ENCODE measurements at places on chromosomes 1 and 21.

GRCh38 chr1:65255656-65256050 lies 53.7 kb upstream of the DNAJC6 start:
- DNase-seq: no peak

- no peak for DNase-seq
Measured at GRCh38 chr1:147551036-147551435, 9.7 kb downstream of the BCL9 start.

- no peak for DNase-seq
Measured at GRCh38 chr21:42261829-42262200, 42.9 kb downstream of the ABCG1 start.

DNA sequence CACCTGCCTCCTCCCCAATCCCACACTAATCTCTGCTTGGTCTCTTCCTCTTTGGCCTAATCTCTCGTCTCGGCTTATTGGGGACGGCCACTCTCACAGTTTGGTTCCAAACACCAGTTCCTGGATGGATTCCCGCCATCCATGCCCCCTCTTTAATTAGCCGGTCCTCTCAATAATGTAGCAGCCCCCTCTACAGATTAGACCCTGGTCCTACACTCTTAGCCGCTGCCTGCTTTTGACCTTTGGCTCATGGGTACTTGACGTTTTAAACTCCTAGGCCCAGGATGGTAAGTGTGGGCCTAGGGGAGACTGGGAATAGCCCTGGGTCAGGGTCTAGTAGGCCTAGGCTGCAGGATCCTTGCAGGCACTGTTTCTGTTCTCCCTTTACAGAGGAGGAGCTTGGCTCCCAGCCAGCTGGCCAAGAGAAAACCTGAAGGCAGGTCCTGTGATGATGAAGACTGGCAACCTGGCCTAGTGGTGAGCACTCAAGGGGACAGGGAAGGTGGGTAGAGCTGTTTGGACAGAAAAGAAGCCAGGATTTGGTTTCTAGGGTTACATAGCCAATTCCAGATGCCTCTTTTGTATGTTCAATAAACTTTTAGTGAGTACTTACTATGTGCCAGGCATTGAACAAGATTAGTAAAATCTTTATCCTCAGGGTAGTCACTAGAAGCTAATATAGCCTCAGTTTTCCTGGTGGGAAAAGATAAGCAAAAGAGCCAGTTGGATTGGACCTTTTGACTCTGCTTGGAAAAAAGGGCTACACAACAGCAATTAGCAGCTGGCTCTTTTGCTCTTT lies 758 bp downstream of the RAD54L start:
- no peak for DNase-seq

DNA sequence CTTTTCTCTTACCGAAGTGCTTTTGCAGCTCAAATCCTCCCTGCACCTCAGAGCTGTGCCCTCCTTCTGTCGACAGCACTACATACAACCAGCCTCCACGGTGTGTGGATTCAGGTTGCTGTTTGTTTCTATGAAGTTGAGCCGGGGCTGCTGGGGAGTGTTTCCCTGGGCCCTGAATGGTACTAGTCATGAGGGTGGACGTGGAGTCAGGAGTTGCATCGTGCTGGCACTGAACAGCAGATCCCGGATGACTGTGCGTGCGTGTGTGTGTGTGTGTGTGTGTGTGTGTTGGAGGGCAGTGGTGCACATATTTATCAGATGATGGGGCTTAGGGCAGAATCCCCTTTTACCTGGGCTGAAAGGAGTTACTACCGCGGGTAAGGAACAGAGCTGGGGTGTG lies 47.0 kb downstream of the ACTL8 start:
- DNase-seq: no peak

- DNase-seq: no peak
Measured at GRCh38 chr1:48229317-48229716, 6.8 kb downstream of the SLC5A9 start.

DNA sequence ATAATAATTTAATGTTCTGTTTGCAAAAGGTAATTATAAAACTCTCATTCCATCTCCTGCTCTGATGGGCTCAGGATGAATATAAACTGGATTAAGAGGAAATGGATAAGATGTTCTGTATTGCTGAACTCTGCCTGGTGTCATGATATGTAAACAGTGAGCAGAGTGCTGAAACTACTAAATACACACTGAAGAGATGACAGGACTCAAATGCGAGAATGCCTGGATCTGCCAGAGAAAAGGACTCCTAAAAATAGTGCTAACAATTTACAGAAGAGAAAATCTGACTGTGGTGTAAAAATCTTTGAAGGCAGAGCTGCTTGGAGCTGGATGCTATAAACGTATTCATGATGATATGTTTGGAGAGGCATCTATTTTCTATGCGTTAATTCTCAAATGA lies 303.2 kb downstream of the RWDD3 start:
- no peak for DNase-seq

DNA sequence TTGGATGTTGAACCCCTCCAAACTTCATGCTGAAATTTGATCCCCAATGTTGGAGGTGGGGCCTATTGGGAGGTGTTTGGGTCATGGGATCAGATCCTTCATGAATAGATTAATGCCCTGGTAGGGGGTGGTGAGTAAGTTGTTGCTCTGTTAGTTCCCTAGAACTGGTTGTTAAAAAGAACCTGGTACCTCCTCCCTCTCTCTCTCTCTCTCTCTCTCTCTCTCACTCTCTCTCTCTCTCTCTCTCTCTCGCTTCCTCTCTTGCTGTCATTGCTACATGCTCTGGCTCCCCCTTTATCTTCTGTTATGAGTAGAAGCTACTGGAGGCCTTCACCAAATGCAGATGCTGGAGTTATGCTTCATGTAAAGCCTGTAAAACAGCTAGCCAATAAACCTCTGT lies 498.2 kb upstream of the NR5A2 start:
- no peak for DNase-seq

GRCh38 chr1:14815175-14815877 lies 216.8 kb downstream of the KAZN start:
- DNase-seq: no peak

DNA sequence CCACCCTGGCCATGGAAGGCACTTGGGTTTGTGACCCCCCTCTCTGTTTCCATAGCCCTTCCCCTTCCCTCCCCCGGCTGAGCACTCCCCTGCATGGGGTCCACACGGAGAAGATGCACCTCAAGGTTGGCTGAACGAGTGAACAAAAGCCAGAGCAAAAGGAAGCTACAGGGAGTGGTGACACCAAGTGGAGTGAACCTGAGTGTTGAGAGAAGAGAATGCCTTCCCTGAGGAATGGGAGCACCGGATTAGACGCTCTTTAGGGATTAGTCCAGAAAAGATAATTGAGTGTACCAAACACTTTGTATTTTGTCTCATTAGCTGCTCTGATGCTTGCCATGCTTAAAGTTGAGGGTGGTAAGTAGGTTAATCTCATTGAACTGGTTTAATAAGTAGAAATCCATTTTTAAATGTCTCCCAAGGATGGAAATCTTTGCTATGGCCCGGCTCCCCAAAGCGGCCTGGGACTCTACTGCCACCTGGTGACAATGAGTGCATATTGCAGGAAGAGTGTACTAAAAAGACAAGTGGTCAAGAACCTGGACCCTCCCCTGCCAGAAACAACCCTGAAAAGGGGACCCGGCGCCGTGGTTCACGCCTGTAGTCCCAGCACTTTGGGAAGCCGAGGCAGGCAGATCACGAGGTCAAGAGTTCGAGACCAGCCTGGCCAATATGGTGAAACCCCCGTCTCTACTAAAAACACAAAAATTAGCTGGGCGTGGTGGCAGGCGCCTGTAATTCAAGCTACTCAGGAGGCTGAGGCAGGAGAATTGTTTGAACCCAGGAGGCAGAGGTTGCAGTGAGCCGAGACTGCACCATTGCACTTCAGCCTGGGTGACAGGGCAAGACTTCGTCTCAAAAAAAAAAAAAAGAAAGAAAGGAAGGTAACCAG lies 150.6 kb upstream of the ZC3H12A start:
- DNase-seq: no peak
